ENCODE measurements at places on chromosomes 4 and X.
A peak's percentile ranks its signal among the peaks of the same experiment; 100 is the strongest.

DNA sequence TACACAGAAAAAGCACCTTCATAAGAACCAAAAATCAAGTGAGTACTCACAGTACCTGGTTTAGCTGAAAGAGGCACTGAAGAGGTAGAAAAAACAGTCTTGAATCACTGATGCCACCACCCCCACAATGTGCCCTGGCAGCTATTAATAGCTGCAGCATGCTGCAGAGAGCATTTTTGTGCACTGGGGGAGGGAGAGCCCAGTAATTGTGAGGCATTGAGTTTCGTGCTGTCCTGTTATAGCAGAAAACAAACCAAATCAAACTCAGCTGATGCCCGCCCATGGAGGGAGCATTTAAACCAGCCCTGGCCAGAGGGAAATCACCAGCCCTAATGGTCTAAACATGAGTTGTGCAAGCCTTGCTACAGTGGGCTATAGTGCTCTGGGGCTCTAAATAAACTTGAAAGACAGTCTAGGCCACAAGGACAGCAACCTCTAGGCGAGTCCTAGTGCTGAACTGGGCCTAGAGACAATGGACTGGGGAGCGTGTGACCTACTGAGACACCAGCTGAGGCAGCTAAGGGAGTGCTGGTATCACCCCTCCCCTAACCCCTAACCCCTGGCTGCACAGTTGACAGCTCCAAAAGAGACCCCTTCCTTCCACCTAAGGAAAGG, 106.3 kb upstream of the TMLHE start:
- DNase-seq: no peak

DNA sequence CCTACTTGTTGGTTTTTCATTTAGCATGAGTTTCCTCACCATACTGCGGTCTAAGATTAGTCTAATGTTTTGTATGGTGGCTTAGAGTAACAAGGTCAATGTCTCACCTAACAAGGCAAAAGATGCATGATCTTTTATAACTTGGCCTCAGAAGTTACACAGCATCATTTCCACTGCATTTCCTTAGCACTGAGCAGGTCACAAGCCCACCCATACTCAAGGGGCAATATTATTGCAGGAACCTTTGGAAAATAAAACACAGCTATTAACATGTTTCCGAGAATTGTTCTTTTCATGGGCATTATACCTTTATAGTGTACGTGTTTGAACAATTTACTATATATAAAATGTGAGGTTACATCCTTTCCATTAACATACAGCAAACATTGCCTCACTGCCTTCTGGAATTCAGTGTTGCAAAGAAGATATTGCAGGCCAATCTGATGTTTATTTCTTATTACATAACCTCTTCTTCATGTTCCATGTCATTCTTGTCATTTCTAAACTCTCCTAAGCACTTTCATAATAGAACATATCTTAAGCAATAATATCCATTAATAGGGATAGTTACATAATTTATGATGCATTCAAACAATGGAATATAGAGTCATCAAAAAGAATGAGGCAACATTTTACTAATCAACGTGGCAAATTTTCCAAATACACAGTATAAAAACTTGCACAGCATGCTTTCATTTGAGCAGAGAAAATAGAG, 153.8 kb downstream of the AREG start:
- no peak for DNase-seq

GRCh38 chr4:4575284-4576211, 33.7 kb upstream of the STX18 start:
- peak; percentile 12 for DNase-seq

DNA sequence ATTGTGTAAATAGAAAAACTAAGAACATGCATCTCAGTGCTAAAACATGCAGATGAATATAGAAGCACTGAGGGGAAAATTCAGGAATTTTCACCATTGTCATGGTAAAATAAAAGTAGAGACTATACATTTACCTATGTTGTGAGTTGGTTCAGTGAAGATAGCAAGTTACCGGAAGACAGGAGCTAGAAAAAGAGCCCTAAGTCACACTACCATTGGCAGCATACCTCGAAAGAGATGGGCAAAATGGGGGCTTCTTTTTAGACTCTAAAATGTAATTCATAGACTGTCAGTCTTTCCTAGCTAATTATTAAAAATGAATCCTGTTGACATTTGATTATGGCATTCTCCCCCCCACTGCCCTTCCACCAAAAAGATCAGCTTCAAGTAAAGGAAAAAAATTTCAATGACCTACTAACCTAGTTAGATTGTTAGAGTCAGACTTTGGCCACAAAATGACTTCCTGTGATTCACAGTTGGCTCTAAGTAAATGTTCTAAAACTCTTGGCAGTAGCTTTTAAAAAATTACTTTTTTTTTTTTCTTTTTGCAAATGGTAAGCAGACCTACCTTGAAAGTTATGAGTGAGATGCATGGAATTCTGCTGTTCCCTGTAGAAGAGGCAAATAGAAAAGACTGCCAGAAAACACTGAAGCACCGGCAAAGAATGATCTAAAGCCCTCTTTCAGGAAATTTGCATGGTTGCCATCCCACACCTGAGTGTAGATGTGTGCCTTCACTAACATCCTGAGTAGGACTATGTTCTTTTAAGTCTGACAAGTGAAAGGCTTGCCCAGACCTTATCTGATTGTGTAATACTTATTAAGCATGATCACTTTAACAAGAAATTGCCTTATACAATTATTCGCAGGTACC, 26.4 kb upstream of the ARSJ start:
- DNase-seq: no peak

DNA sequence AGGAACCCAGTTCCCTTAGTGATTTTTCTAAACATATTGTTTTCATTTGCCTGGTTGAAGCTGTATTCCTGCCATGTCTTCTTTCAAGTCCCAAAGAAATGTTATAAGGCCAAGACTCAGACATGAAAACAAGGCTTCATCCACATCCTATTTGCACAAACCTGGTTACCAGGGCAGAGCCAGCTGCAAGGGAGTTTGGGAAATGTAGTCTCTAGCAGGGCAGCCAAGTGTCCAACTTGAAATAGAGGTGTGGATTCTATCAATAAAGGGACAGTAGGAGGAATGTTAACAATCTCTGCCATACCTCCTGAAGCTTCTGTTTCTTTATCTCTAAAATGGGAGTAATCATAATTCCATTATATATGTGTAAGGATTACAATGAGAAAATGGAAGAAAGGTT, 56.6 kb downstream of the INTS12 start:
- DNase-seq: no peak

DNA sequence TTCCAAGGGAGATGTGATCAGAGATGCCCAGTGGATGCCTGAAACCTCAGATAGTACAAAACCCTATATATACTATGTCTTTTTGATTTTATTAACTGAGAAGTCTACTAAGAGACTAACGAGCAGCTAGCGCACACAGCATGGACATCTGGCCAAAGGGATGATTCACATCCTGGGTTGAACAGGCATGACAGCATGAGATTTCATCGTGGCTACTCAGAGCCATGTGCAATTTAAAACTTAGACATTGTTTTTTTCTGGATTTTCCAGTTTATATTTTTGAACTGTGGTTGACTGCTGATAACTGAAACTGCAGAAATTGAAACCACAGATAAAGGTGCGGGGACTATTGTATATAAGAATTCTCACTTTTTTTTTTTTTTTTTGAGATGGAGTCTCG, 2252.9 kb upstream of the AGA start:
- no peak for DNase-seq

DNA sequence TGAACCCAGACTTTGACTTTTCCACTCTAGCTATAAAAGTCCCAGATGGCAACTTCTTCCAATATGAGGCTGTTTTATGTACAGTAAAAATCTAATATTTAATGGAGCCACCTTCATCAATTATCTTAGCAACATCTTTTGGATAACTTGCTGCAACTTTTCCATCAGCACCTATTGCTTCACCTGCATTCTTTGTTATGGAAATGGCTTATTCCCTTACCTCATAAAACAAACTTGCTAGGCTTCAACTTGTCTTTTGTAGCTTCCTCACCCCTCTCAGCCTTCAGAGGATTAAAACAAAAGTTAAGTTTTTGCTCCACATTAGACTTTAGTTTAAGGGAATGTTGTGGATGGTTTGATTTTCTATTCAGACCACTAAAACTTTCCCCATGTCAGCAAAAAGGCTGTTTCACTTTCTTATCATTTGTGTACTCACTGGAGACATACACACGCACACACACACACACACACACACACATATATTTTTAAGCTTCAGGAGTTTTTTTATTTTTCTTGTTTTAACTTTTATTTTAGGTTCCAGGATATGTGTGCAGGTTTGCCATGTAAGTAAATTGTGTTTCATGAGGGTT, 1296.1 kb upstream of the PABPC4L start:
- DNase-seq: no peak
